ENCODE measurements at places on chromosomes 4 and X.

DNA sequence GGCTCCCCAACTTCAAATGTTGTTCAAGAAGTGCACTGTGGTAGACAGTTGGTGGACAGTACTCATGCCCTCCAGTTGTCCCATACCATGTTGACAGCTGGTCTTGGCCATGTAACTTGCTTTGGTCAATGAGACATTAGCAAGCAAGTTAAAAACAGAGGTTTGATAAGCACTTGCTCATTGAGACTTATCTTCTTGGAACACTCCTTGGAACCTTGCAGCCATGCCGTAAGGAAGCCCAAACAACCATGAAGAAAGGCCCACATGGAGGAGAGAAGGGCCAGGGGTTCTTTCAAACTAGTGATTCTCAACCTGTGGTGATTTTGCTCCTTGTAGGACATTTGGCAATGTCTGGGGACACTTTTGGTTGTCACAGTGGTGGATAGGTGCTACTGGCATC lies 2.6 kb upstream of the PRPS2 start:
- DNase-seq = no peak

DNA sequence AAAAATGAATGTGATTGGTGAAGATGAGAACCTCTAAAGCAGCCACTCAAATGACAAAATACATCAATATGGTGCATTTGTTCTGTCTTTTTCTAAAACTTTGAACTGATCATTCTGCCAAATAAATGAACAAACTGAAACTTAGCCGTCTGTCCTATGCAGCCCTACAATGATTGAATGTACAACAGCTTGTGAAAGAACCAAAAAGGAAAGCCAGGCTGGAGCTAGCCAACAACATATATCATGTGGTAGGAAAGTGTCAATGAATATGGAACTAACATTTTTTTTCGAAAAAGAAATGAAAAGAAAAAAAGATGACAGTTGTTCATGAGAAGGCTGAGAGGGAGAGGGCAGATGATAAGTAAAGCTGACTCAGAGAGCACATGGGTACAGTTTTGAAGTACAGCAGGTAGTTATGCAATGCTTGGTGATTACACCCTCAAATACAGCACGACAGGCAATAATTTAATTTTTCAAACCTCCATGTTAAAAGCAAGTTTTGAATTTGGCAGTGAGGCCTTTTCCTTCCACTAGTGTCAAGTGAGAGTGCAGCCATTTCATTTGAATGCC lies 21.2 kb upstream of the SLC7A11 start:
- DNase-seq = no peak

- no peak for DNase-seq
Measured at GRCh38 chr4:174996079-174996478, 77.9 kb downstream of the ADAM29 start.

GRCh38 chr4:128686032-128686465 lies 123.5 kb upstream of the JADE1 start:
- DNase-seq = no peak

GRCh38 chr4:53573696-53574095 lies 17.6 kb downstream of the LNX1 start:
- DNase-seq = no peak

DNA sequence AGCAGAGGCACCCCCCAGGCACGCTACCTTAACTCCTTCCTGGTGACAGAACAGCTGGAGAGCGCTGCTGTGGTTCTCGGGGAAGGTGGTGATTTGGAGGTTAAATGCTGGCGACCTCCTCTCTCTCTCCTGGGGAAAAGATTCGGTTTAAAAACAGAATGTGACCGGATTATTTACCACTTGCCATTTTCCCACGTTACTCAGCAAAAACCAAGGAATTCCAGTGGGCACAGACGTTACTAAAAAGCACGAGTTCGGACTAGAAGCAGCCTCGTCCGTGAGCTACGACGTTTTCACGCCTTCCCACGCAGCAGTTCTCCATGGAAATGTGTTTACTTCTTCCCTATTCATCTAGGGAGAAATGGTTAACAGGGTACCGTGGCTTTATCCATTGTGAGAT lies 32.3 kb upstream of the C4orf50 start:
- DNase-seq = no peak

GRCh38 chr4:165512424-165512823 lies 133.6 kb downstream of the CPE start:
- DNase-seq = no peak

GRCh38 chr4:88382621-88383020 lies 4.0 kb downstream of the HERC6 start:
- DNase-seq = no peak

GRCh38 chr4:98586291-98586961 lies 72.0 kb downstream of the TSPAN5 start:
- no peak for DNase-seq

- no peak for DNase-seq
Measured at GRCh38 chrX:149845385-149845784, 35.6 kb upstream of the MAGEA8 start.

DNA sequence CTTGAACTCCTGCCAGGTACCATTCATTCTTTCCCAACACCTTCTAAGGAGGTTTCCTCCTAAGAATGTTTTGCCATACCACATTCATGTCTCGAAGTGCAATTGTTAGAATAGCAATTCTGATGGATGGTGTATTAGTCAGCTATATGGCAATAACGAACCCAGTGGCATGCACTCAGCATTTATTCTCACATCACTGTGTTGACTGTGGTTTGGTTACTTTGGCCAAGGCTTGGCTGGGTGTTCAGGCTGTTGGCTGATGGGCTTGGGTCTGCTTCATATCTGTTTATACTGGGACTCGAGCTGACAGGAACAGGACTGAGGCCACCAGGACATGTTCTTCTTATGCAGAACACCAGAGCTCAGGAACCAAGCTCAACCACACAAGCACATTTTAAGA lies 31.7 kb downstream of the PSAPL1 start:
- DNase-seq = no peak

DNA sequence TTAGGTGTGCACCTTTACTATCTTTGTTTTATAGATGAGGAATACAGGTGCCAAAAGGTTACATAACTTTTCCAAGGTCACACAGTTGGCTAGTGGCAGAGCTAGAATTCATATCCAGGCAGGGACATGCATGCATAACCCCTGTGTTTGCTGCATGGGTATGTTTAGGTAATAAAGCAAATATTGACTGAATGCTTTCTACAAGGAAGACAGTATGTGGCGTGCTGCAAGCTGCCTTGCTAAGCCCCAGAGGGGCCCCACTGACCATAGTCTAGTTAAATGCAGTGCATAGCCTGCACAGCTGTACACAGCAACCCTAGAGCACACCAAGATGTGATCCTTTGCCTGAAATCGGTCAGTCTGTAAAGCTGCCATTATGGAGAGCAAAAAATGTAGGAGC lies 320.5 kb upstream of the IGFBP7 start:
- DNase-seq = no peak

All from urinary bladder (tissue), 4 donors.